NCI-H2081 (cell line): ENCODE measurements at places on chromosomes 13 and 19.
A peak's percentile ranks its signal among the peaks of the same experiment; 100 is the strongest.

DNA sequence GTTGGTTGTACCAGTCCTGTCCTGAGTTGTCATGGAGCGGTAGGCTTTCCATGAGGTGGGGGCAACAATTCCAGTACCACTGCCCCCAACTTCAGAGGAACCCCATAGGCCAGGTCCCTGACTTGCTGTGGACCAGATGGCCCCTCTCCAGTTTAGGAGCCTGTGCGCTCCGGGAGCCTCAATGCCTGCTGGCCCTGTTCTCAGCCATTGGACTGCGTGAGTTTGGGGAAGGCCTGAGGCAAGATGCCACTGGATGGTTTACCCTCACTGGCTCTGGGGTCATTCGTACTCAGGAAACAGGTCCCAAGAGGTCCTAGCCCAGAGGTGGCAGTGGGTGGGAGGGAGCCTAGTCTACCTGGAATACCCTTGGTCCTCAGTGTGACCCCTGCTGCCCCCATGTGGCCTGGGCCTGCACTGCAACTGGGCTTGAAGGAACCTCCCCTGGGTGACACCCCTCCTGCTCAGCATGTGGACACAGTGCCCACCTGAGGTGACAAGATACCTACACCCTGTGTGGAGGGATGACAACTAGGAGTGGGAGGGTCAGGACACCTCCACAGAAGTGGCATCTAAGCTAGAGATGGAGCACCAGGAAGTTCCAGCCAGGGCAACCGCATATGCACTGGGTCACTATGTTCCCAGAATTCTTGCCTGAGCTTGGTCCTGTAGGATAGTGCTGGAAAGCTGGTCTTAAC, 6.0 kb upstream of the PRR19 start:
- DNase-seq, result peak; percentile 73

DNA sequence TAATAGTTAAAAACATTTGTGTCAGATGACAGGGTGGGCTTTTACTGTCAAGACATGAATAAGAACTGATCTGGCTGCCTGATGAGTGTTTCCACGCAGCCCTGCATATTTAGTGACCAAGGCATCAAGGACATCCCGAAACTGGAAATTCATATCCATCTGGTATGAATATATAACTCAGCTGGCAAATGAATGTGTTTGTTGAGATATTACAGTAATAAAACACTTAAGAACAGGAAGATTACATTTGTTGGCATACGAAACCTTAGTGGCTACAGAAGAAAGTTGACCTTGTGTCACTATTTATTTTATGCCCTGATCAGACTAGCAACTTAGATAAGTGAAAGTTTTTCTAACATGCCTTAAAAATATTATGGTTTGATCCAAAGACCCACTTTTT, 32.8 kb downstream of the RAP2A start:
- no peak for DNase-seq

- DNase-seq, result no peak
Observed at GRCh38 chr13:103605546-103606326, 539.5 kb upstream of the SLC10A2 start.

GRCh38 chr19:5002143-5002542, 33.2 kb downstream of the KDM4B start:
- no peak for DNase-seq

GRCh38 chr13:83065108-83065507, 817.2 kb downstream of the SLITRK1 start:
- no peak for DNase-seq

DNA sequence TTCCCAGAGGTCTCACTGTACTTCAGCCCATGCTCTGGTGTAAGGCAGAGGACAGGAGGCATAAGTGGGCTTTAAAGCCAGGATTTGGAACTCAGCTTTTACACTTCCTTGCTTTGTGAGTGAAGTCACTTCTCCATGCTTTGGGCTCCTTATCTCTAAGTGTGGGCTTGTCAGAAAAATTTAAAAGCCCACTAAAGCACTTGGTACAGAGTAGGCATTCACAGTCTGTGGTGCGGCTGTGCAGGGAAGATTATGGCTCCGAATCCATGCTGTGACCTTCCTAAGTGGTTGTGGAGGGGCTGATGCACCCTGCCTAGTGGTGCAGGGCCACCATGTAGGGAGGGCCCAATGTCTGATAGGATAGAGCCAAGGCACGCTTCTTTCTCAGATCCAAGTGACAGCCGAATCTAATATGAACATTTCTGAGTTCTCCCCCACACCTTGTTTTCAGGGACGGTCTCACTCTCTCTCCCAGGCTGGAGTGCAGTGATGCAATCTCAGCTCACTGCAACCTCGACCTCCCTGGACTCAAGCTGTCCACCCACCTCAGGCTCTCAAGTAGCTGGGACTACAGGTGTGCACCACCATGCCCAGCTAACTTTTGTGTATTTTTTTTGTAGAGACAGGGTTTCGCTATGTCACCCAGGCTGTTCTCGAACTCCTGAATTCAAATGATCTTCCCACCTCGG, 6.9 kb downstream of the TIMM29 start:
- DNase-seq, result no peak

- no peak for DNase-seq
Observed at GRCh38 chr13:91359111-91359510, 11.6 kb downstream of the MIR17HG start.

GRCh38 chr19:1261798-1262622, 7.1 kb upstream of the CIRBP start:
- no peak for DNase-seq

DNA sequence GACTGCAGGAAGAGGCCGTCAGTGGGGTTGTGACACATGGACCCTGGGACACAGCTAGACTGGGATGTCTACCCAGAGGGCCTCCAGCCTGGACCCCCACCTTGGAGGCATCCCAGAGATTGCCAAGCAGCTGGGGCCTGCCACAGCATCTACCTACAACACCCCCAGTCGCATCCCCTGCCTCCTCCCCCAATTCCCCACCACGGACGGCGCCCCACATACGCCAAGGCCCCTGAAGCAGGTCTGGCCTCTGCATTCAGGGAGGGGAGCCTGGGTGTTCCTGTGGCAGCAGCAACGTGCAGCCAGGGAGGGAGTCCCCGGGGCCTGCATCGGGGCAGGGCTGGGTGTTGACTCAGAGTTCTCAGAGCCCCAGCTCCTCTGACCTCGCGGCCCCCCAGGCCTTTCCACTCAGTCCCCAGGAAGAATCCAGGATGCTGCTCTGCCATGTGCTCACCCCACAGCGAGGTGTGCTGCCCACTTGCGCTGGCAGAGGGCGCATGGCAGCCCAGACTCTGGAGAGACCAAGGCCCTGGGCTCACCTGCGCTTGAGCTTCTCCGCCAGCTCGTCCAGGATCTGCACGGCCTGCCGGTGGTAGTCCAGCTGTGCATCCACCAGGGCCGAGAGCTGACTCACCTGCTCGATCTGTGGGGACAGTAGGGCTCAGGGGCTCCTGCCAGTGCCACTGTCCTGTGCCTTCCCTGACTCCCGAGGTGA, 19.6 kb downstream of the MPND start:
- DNase-seq, result no peak

- DNase-seq, result no peak
Observed at GRCh38 chr13:102701331-102701730, 6.5 kb upstream of the METTL21C start.

GRCh38 chr13:76351541-76352229, 534.5 kb downstream of the KCTD12 start:
- no peak for DNase-seq

DNA sequence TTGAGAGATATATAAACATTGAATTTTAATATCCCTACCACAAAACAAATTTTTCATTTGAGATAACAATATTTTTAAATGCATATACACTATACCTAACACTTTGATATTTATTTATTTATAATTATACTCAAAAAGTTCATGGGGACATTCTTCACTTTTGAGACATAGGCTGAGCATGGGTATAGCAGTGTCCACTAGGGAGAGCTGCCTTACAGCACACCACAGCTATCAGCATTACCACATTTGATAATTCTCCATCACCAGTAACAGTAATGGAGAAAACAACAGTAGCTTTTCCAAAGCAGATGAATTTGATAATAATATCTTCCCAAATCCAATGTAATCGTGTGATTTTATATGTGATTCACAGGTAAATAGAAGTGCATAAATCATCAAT, 626.1 kb downstream of the DACH1 start:
- no peak for DNase-seq

DNA sequence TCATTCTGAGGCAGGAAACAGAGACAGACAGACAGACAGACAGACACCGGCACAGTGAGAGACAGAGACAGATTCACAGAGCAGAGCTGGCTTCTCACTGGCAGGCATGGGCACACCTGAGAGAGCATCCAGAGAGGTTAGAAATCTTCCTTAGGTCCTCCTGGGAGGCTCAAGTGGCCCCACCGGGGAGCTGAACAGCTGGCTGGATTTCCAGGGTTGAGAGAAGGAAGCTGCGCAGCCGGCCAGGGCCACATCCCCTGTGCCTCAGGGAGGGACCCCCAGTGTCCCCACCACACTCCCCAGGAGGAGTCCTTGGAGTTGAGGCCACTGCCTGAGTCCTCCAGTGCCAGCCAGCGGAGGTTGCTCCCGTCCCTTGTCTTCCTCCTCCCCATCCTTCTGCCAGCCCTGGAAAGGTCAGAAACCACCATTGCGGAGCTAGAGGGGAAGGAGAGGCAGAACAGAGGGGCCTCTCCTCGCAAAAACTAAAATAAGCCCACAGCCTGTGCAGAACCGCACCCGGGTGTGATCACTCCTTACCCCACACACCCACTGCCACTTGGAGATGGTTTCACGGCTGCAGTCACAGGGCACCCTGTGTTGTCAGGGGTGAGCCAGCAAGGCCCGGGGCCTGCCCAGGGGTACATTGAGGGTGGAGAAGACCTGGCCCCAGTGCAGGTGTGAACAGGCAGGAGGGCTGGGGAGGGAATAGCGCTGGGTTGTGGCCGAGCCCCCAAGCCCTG, 4.2 kb downstream of the FFAR3 start:
- DNase-seq, result no peak

DNA sequence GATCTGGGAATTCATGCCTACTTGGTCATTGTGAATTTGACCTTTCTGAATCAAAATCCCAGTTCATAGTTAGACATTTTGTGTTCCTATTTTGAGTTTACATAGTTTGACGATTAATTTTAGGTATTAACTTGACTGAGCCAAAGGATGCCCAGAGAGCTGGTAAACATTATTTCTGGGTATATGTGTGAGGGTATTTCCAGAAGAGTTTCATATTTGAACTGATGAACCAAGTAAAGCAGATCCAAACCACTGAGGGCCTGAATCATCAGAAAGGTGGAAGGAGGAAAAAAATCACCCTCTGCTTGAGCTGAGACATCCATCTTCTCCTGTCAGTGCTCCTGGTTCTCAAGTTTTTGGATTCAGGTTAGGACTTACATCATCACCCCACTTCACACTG, 116.6 kb downstream of the CYSLTR2 start:
- no peak for DNase-seq

DNA sequence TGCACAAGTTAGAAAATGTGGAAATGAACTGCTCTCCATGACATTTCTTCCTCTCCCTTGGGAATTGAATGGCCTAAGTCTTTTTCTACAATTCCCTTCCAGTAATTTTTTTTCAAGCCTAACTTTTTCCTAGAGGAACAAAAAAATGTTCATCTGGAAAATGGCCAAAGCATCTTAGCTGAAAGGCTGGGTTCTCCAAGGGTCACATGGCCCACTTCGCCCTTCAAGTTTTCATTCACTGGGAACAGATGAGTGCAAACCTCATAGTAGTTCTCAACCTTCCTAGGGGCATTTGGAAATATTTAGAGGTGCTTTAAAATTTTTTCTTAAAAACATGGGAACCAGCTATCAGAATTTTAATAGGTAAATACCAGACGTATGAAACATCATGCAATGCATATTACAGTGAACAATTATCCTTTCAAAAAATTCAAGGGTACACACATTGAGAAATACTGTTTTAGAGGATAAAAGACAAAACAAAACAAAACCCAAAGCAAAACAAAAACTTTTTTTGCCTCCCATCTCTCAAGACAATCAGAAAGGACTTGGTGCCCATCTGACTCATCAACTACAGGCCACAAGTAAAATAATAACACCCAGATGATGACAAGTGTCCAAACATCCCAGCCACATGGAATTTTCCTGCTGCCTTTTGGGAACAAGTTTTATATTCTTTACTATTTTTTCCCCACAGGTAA, 208.8 kb downstream of the SLITRK6 start:
- no peak for DNase-seq

DNA sequence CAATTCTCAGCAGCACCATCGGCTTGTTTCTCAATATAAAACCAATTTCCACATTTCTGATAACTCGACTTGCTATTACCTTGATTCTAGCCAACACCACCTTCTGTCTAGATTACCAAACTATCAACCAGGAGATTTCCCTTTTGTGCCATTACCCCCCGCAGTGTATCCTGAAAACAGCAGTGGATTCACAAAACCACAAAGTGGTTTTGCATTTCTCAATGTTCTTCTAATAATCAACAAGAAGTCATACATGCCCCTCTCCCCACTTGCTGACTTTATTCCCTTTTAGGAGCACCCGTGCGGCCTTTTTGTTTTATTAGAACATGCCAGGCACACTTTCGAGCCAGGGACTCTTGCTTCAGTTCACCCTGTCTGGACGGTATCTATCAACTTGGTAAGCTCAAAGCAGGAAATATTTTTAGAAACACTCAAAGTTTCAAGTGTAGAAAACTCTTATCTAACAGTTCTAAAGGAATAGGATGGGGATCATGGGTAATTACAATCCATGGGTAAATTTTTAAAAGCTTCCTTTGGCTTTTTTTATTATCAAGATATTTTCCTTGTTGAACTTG, 967.4 kb downstream of the EFNB2 start:
- DNase-seq, result no peak

DNA sequence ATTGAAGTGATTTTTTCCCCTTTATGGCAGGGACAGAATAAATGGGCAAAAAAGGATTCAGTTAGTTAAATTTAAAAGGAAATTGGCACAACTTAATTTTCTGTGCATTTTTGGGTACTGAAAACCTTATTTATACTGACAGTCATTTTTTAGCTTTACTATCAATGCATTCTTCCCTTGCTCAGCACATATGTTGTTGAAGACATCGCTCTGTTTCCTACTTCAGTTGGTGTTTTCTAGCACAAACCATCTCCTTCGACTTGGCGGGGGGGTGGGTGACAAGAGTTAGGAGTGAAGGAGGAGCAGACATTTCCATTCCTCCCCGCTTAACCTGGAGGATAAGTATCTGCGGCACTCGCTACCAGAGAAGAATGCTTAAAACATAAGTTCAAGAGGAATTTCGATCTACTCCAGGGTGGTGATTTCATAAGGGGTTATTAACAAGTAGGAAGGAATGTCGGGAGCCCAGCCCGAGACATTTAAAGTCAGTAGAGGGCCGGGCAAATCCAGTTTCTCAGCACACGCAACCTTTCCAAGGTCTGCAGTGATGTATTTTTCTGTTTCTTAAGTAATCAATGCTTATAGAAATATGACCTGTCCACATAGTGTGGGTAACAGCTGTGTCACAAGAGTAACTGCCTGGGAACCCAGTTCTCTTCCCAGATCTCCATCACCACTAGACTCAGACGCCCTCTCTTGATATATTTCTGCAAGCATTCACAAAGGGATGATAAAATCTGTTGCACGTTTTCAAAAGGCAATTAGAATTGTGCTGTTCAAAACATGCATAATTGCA, 525.8 kb downstream of the MYO16 start:
- no peak for DNase-seq

- DNase-seq, result no peak
Observed at GRCh38 chr19:2770055-2771013, 12.7 kb downstream of the SGTA start.
